ENCODE measurements at places on chromosomes 6 and 20.

GRCh38 chr6:5403609-5404008, 142.3 kb downstream of the FARS2 start:
- no peak for DNase-seq

DNA sequence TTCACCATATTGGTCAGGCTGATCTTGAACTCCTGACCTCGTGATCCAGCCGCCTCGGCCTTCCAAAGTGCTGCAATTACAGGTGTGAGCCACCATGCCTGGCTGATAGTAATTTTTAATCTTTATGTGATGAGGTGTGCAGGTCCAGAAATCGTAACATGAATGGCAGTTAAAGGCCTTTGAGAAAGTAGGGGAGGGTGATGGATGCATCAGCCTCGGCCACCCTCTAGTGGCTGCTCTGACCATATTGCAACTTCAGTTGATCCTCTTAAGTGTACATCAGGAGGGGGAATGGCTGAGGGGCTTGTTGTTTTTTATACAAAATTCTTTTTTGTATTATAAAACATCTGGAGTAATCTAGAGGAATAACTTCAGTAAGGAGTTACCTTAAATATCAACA, 193.0 kb downstream of the ZFAND3 start:
- peak; percentile 25 for DNase-seq

DNA sequence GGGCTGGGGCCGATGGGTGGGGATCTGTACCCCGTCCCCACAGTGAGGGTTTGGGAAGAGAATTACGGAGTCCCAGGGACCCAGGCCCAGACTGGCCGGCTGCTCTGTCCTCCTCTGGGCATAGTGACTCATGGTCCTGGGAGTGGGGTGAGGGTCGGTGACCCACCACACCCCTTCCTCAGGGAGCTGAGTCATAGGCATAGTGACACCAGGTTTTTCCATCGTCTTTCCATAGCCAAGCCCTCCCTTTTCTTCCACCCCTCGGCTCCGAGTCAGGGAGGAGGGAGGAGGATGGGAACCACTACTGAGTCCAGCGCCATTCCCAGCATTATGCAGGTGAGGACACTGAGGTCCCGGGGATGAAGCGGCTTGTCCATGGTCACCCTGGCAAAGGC, 8.9 kb downstream of the CYP21A2 start:
- no peak for DNase-seq

DNA sequence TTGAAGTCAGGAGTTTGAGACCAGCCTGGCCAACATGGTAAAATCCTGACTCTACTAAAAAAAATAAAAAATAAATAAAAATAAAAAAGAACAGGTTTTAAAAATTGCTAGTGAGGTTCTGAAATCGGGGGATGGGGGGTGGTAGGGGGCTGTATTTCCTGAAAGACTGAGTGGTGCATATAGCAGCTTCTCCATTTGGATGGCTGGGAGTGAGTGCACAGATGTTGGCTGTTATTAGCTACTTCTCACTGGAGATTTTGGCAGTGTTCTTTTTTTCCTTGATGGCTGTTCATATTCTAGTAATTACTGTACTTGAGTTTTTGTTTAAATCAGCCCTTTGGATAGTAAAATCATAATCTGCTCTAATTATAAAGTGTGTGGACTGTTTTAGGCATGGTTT, 79.8 kb downstream of the RTN4IP1 start:
- no peak for DNase-seq

GRCh38 chr6:36098920-36099647, 31.2 kb upstream of the MAPK13 start:
- no peak for DNase-seq

- no peak for DNase-seq
These were observed 120.5 kb upstream of the ENPP5 start for GRCh38 chr6:46291275-46291633.

- no peak for DNase-seq
These were observed 195.7 kb upstream of the KCNG1 start for GRCh38 chr20:51218603-51219002.

GRCh38 chr6:75306064-75306463, 21.5 kb upstream of the TMEM30A start:
- DNase-seq: no peak

GRCh38 chr6:100573166-100573565, 108.4 kb upstream of the SIM1 start:
- DNase-seq: no peak

DNA sequence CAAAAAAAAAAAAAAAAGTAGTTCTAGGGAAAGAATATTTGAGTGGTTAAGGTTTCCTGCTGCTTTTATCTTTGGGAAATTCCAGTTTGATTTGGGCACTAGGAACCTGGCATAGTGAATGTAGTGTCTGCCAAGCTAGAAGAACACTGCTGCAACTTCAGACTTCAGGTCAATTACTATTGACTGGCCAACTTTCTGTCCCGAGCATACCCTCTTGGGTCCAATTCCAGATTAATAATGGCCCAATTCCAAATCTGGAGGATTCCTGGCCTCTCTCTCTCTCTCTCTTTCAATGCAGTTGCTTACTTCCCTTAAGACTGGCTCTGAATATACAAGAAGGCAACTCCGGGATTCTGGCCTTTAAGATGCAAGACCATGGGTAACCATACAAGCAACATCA, 74.9 kb downstream of the ANKEF1 start:
- no peak for DNase-seq

- no peak for DNase-seq
These were observed 52.8 kb upstream of the IL20RA start for GRCh38 chr6:137097526-137097925.

GRCh38 chr20:44448753-44449546, 26.7 kb upstream of the TTPAL start:
- DNase-seq: no peak

DNA sequence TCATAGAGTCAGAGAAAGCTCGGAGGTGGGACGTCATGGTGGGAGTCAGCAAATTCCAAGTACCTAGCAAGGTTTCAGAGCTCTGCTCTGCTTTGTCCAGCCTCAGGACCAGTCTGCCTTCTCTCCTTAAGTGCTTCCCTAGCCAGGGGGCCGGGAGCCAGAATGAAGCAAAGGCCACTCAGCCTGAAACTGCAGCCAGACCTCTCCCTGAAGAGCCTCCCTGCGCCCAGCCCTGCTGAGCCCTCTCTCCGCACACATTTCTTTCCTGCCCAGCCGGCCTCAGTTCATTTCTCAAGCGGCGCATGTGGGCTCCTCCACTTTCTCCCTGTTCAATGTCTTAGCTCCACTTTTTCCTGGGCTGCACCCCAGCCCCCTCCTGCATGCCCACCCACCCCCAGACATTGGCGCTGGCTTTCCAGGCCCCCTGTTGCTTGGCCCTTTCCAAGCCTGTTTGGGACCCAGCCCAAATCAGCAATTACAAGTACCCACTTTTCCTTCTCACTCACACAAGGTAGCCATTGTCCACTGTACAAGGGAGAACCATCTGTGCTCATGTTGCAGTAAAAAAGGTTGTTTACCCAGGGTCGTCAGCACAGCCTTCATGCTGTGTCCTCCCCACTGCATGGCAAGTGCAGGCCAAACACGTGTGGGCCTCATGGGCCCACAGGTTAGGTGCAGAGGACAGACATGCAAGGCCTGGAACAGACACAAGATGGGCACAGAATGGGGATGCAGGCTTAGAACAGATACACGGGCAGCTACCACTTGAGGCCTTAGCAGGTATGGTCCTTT, 147.1 kb downstream of the MRPL14 start:
- DNase-seq: no peak

GRCh38 chr6:158730541-158730907, 80.7 kb downstream of the SYTL3 start:
- DNase-seq: no peak

GRCh38 chr6:46103441-46104115, 26.2 kb upstream of the ENPP4 start:
- DNase-seq: no peak

All from Panc1 (cell line).